ENCODE measurements at places on chromosomes 4 and X.

- no peaks in the 10 kb centered on the region for H3K36me3 ChIP-seq
- DNase-seq, result no peak
- H3K27me3 ChIP-seq, result peaks cover 7% of the 10 kb centered on the region
- H3K4me3 ChIP-seq, result no peak overlapping the region
- no peak overlapping the region for H3K27ac ChIP-seq
Measured at GRCh38 chrX:130974323-130974722, 71.3 kb upstream of the ENOX2 start.

DNA sequence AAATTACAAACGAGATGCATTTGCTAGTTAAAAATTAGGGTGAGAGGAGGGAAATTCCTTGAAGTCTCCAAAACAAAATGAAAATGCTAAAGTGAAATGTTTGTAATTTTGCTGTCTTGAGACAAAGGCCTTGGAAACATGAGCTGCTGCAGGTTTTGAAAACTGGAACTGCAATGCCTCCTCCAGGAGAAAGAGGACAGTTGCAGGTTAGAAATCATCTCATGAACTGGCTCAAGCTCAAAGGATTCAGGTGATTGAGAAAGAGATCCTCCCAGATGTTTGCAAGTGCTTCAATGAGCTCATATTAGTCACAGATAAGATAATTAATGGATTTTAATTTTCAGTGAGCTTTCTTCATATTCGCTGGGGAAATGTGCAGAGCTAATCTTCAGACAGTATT lies 32.4 kb downstream of the SMPX start:
- no peak for DNase-seq
- no peak overlapping the region for H3K27ac ChIP-seq
- no peaks in the 10 kb centered on the region for H3K36me3 ChIP-seq
- H3K4me3 ChIP-seq, result no peak overlapping the region

- no peaks in the 10 kb centered on the region for H3K27me3 ChIP-seq
- no peak overlapping the region for H3K4me3 ChIP-seq
- H3K36me3 ChIP-seq, result no peaks in the 10 kb centered on the region
- H3K4me1 ChIP-seq, result no peaks in the 10 kb centered on the region
Measured at GRCh38 chr4:169099771-169100180, 89.7 kb upstream of the CBR4 start.

- H3K4me1 ChIP-seq, result no peaks in the 10 kb centered on the region
- H3K27me3 ChIP-seq, result no peaks in the 10 kb centered on the region
- no peak for DNase-seq
- peaks cover 10% of the 10 kb centered on the region for H3K36me3 ChIP-seq
- H3K27ac ChIP-seq, result no peak overlapping the region
- H3K4me3 ChIP-seq, result no peak overlapping the region
Measured at GRCh38 chrX:41630091-41630490, 58.7 kb upstream of the GPR34 start.

- no peak overlapping the region for H3K4me3 ChIP-seq
- H3K27me3 ChIP-seq, result no peaks in the 10 kb centered on the region
- DNase-seq, result no peak
- H3K4me1 ChIP-seq, result no peaks in the 10 kb centered on the region
- no peak overlapping the region for H3K27ac ChIP-seq
Measured at GRCh38 chr4:2075171-2075986, 16.3 kb downstream of the NAT8L start.

GRCh38 chr4:103664436-103665075 lies 55.2 kb downstream of the TACR3 start:
- H3K4me1 ChIP-seq, result no peaks in the 10 kb centered on the region
- no peak for DNase-seq
- H3K4me3 ChIP-seq, result no peak overlapping the region
- no peaks in the 10 kb centered on the region for H3K36me3 ChIP-seq
- no peak overlapping the region for H3K27ac ChIP-seq
- no peaks in the 10 kb centered on the region for H3K27me3 ChIP-seq

DNA sequence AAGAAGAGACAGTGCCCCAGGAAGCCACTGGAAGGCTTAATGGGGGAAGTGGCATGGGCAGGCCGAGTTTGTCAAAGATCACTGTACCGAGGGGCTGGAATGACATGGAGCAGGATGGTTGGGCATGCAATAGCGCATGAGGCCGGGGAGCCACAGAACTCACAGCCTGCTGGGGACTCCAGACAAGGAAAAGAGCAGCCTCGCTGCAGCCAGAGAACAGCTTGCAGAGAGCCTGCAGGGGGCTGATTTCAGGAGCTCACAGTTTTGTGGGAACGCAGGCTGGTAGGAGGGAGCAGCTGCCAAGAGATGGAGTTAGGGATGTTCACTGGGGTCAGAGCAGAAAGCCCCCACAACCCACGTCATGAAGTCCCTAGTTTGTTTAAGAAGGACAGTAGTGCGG lies 45.4 kb downstream of the STOX2 start:
- H3K4me3 ChIP-seq, result no peak overlapping the region
- no peaks in the 10 kb centered on the region for H3K4me1 ChIP-seq
- DNase-seq, result no peak
- H3K36me3 ChIP-seq, result no peaks in the 10 kb centered on the region
- no peak overlapping the region for H3K27ac ChIP-seq

GRCh38 chr4:61379406-61379805 lies 179.3 kb downstream of the ADGRL3 start:
- no peak overlapping the region for H3K27ac ChIP-seq
- no peak overlapping the region for H3K4me3 ChIP-seq
- no peak for DNase-seq
- H3K4me1 ChIP-seq, result no peaks in the 10 kb centered on the region

DNA sequence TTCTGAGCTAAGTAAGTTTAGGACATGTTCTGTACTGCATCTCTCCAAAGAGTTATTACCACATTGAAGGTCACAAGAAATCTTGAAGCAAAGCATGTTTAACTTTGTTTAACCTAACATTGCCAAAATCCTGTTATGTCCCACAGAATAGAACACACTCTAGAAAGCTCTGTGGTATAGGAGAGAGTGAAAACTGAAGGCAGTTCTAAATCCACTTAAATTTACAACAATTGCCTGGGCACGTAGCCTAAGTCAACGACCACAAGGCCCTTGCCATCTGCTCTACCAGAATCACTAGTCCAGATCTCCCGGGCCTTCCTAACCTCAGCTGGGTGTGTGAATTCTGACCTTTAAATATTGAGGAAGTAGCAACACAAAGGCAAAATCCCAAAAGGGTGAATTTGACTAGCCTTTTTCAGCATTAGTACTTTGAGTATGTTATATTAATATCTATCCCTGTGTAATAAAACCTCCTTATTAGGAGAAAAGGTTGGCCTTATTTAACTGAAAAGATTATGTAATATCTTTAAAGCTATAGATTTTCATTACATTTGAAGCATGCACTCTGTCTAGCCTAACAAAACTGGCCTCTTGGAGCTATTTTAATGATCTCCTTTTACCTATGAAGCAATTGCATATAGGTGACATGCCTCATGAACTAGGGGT lies 4.5 kb upstream of the MAML3 start:
- no peak for DNase-seq
- no peak overlapping the region for H3K4me3 ChIP-seq
- no peaks in the 10 kb centered on the region for H3K27me3 ChIP-seq
- peaks cover 17% of the 10 kb centered on the region for H3K4me1 ChIP-seq

- no peaks in the 10 kb centered on the region for H3K4me1 ChIP-seq
- peaks cover 3% of the 10 kb centered on the region for H3K27me3 ChIP-seq
- DNase-seq, result no peak
- no peak overlapping the region for H3K27ac ChIP-seq
Measured at GRCh38 chr4:141933978-141934377, 297.6 kb downstream of the IL15 start.

GRCh38 chrX:17160975-17161374 lies 214.0 kb upstream of the NHS start:
- H3K36me3 ChIP-seq, result no peaks in the 10 kb centered on the region
- H3K27me3 ChIP-seq, result no peaks in the 10 kb centered on the region
- DNase-seq, result no peak
- no peaks in the 10 kb centered on the region for H3K4me1 ChIP-seq
- no peak overlapping the region for H3K27ac ChIP-seq
- H3K4me3 ChIP-seq, result no peak overlapping the region

- no peak for DNase-seq
- no peak overlapping the region for H3K27ac ChIP-seq
- H3K27me3 ChIP-seq, result no peaks in the 10 kb centered on the region
Measured at GRCh38 chr4:24896056-24896455, 16.8 kb downstream of the CCDC149 start.

DNA sequence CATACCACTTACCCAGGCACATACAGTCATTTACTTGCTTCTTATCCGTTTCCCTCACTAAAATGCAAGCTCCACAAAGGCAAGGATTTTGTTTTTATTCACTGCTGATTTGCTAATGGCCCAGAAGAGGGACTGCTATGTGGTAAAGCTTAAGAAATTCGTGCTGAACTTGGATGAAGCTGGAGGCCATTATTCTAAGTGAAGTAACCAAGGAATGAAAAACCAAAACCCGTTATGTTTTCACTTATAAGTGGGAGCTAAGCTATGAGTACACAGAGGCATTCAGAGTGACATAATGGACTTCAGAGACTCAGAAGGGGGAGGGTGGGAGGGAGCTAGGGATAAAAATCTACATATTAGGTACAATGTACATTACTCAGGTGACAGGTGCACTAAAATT lies 47.2 kb downstream of the RAB33B start:
- H3K27me3 ChIP-seq, result peaks cover 2% of the 10 kb centered on the region
- peaks cover 11% of the 10 kb centered on the region for H3K4me1 ChIP-seq
- peaks cover 9% of the 10 kb centered on the region for H3K36me3 ChIP-seq
- no peak overlapping the region for H3K27ac ChIP-seq
- no peak for DNase-seq

- no peaks in the 10 kb centered on the region for H3K4me1 ChIP-seq
- no peak overlapping the region for H3K4me3 ChIP-seq
- DNase-seq, result no peak
Measured at GRCh38 chr4:54440394-54441136, 211.5 kb downstream of the PDGFRA start.

DNA sequence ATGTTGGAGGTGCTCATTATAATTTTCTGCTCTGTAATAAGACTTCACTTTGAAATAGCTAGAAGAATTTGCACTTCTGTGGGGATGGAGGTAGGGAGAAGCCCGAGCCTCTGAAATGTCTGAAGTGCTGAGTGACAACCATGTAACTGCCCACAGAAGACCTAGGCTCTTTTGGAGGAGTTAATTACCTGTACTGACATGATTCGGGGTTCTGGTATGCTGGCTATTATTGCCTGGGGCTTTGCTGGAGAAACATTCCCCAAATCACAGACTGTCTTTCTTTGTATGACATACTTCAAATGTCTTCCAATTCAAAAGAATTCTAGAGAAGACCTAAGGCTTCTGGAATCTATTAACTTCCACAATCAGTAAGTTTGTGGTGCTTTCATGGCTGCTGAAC lies 211.2 kb upstream of the POF1B start:
- H3K4me1 ChIP-seq, result no peaks in the 10 kb centered on the region
- DNase-seq, result no peak
- H3K36me3 ChIP-seq, result no peaks in the 10 kb centered on the region
- no peak overlapping the region for H3K4me3 ChIP-seq

DNA sequence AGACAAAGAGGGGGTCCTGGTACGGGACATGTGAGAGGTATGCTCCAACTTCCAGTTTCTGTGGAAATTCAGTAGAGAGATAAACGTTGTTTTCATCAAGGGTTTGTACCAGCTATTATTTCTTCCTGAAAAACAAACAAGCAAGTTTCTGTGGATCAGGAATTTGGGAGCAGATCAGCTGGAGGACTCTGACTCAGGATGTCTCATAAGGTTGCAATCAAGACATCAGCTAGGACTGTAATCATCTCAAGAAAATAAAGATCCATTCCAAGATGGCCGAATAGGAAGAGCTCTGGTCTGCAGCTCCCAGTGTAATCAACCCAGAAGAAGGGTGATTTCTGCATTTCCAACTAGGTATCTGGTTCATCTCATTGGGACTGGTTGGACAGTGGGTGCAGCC lies 23.5 kb upstream of the NFKB1 start:
- no peaks in the 10 kb centered on the region for H3K27me3 ChIP-seq
- H3K4me3 ChIP-seq, result no peak overlapping the region
- DNase-seq, result no peak
- H3K27ac ChIP-seq, result no peak overlapping the region
- H3K4me1 ChIP-seq, result peaks cover 7% of the 10 kb centered on the region

DNA sequence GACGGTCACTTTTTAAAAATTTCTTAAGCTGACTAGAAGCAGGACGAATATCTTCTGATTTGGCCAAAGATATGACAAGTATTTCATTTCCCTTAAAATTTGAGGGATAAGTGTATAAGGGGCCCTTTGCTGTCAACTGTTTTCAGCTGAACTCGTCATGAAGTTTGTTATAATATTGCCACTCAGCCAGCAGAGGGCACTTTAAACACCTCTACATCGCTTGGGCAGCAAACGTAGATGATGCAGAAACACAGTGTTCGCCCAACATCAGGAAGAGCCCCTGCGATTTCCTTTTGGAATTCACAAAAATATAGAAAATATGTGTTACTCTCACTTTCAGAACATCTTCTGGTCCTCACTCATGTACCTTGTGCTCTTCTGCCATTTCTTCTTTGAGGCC lies 435.7 kb upstream of the FMR1 start:
- no peak for DNase-seq
- no peaks in the 10 kb centered on the region for H3K4me1 ChIP-seq
- H3K27ac ChIP-seq, result no peak overlapping the region
- no peaks in the 10 kb centered on the region for H3K36me3 ChIP-seq
- H3K27me3 ChIP-seq, result peaks cover 2% of the 10 kb centered on the region

DNA sequence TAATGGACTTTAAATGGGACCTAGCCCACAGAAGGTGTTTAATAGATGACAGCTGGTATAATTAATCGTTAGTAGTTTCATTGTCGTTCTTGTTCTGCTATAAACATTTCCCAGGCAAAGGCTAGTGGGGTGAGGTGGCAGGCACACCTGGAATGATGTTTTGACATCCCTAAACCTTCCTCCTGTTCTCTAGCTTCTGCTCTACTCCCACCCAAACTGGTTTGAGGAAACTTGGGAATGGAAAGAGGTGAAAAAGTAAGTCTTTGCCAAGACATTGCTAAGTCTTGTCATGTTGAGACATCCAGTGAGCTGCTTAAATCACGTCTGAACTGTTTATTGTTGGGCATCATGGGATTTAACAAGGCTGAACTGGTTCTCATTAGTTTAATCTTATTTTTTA lies 37.5 kb downstream of the CHRNA9 start:
- no peak overlapping the region for H3K4me3 ChIP-seq
- no peak for DNase-seq
- peaks cover 3% of the 10 kb centered on the region for H3K4me1 ChIP-seq
- no peak overlapping the region for H3K27ac ChIP-seq
- peaks cover 8% of the 10 kb centered on the region for H3K27me3 ChIP-seq

GRCh38 chr4:61505773-61506685 lies 305.9 kb downstream of the ADGRL3 start:
- no peak overlapping the region for H3K4me3 ChIP-seq
- H3K4me1 ChIP-seq, result no peaks in the 10 kb centered on the region
- no peak for DNase-seq
- H3K27me3 ChIP-seq, result no peaks in the 10 kb centered on the region
- H3K27ac ChIP-seq, result no peak overlapping the region

GRCh38 chrX:130028196-130028595 lies 45.8 kb downstream of the BCORL1 start:
- H3K4me3 ChIP-seq, result no peak overlapping the region
- peaks cover 7% of the 10 kb centered on the region for H3K36me3 ChIP-seq
- H3K27ac ChIP-seq, result no peak overlapping the region
- DNase-seq, result peak; percentile 63

GRCh38 chrX:14843666-14844065 lies 29.2 kb downstream of the FANCB start:
- no peaks in the 10 kb centered on the region for H3K27me3 ChIP-seq
- no peak for DNase-seq
- peaks cover 12% of the 10 kb centered on the region for H3K36me3 ChIP-seq
- H3K4me3 ChIP-seq, result no peak overlapping the region

All from activated naive CD8-positive, alpha-beta T cell treated with anti-CD3 and anti-CD28 coated beads, Interleukin-2, amount 10 ng/mL, durations not matched to agents 7 days and 5 days (primary cell).